Muscle of arm (tissue), 14 donors: ENCODE measurements at places on chromosomes 5 and 9. TPM values are rescaled to one million over a fixed set of nuclear protein-coding genes. Genes with fewer than 3 reads are reported as not detected.
A peak's percentile ranks its signal among the peaks of the same experiment; 100 is the strongest.

DNA sequence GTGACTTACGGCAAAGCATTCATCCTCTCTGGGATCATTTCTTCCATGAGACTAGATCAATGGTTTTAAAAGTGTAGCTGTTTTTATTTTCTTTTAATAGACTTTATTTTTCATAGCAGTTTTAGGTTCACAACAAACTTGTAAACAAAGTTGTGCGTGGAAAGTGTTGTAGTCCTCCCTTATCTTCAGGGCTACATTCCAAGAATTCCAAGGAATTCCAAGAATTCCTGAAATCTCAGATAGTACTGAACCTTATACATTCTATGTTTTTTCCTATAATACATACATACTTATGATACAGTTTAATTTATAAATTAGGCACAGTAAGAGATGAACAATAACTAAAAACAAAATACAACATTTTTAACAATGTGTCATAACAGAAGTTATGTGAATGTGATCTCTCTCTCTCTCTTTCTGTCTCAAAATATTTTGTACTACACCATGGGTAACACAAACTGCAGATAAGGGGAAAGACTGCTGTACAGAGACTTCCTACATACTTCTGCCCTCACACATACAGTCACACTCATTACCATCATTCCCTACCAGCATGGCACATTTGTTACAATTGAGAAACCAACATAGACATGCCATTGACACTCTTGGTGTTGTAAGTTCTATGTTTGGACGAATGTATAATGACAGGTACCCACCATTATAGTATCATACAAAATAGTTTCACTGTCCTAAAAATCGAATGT lies 1933.2 kb upstream of the WWC1 start:
- DNase-seq = no peak

GRCh38 chr9:96398582-96399324 lies 15.2 kb upstream of the SLC35D2 start:
- DNase-seq = no peak

DNA sequence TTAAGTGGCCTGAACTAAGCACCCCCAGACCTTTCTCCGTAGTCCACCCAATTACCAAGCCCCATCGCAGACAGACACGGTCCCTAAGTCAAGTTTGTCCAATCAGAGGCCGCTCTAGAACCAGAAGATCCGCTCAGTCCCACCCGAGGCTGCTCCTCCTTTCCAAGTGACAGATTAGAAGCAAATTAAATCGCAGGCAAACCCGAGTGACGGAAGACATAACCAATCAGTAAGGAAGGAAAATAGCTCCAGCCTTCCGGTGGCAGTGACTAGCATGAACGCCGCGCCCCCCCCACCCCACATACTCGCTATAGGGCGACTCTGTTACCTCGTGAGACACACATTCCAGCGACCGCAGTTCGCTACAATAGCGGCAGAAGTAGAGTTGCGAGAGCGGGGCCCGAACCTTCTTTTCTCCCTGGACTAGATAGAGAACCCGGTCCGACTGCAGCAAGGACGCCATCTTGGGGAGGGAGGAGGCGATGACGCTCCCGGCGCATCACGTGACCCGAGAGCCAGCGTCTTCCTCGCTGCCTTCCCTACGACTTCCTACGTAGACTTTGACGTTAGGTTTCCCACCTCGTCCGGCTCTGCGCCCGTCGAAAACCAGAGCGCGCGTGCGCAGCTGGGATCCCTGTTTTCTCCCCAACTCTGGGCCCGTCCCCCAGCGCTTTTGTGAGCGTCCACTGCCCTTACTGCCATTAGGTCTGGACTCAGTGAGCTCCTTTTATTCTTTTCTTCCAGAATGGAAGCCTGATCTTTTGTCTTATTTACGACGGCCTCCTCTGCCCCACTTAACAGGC lies at the start of gene DCTN4:
Gene DCTN4 (minus strand): TSS at position 487 of the 803 bp plus-strand sequence. CDS start 24 bp downstream, at position 463.
- DNase-seq = peak; percentile 99

DNA sequence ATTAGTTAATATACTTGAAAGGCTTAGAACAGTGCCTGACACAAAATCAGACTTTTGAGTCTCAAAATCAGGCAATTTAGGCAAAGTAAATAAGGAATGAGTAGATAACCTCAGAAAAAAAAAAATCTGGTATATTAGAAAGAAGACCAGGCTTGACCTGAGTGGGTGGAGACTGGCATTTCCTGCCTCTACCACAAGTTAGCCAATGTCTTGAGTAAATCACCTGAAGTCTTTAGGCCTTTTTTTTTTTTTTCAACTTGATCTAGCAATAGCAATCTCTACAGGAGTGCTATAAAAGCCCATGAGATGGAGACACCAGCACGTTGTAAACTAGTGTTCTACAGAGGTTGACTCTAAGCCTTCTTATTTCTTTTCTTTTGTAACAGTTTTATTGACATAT lies 104.2 kb upstream of the RASEF start:
- no peak for DNase-seq

DNA sequence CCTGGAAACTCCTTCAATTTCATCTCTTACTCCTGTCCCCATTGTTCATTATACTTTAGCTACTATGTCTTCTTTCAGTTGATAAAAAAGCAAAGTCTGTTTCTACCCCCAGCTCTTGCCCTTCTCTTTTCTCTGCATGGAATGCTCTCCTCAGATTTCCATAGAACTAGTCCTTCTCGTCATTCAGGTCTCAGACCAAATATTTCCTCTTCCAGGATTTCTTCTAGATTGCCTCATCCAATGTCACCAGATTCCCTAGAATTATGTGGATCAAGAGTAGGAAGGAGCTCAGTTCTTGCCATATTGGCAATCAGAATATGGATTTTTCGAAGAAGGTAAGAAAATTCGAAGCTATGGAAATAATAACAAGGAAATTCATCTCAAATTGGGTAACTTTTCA lies 176.1 kb downstream of the GABRG2 start:
- DNase-seq = no peak

- no peak for DNase-seq
Measured at GRCh38 chr5:65252977-65253376, 228.7 kb downstream of the ADAMTS6 start.

- peak; percentile 61 for DNase-seq
Measured at GRCh38 chr9:115386963-115387770, 269.2 kb upstream of the TNC start.

- no peak for DNase-seq
Measured at GRCh38 chr9:82168585-82168984, 180.0 kb downstream of the SPATA31D1 start.

DNA sequence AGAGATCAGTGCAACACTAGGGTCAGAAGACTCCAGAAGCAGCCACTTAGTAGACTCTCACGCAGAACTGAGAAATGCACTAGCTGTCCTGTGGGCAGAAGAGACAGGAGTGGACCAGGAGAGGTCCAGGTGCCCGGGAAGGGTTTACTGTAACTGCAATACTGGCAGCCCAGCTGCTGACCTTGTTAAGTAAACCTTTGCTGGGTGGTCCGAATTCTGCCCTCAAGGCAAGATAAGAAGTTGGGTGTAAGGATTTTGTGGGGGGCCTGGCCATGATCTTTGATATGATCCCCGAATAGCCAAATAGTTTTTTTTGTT lies 91.3 kb downstream of the PDE6A start:
- DNase-seq = no peak

DNA sequence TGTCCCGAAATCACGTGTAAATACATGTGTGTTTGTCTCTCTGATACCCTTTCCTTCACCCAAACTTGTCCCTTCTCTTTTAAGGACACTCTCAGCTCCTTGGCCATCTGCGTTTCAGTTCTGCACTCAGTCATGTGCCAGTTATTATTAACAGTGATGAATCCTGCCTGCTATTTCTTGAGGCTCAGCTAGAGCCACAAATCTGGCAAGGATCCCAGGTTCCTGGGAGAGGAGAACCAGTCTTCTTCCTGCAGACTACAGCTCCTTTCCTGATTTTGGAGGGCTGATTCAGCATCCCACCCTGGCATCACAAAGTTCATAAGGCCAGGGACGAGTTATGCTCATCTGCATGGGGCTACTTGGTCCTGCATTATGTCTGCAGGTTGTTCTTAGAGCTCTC lies 5.6 kb downstream of the MAMDC2 start:
- DNase-seq = no peak

- no peak for DNase-seq
Measured at GRCh38 chr5:95426227-95426626, 35.1 kb downstream of the FAM81B start.

GRCh38 chr5:173823721-173824567 lies 64.2 kb upstream of the CPEB4 start:
- no peak for DNase-seq

DNA sequence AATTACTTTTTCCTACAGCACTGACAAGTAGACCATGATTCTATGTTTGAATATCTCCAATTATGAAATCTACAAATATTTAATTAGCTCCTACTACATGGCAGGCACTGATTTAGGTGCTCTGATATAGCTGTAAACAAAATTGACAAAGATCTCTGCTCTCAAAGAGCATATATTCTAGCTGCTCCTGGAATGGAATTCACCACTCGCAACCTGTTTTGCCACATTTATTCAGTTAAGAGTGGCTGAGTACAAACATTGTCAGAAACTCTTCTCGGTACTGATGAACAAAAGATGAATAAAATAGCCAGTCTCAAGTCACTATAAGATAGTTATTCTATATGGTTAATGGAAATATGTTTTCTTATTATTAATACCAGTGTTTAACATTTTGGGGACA lies 114.2 kb upstream of the PDE4D start:
- DNase-seq = no peak

DNA sequence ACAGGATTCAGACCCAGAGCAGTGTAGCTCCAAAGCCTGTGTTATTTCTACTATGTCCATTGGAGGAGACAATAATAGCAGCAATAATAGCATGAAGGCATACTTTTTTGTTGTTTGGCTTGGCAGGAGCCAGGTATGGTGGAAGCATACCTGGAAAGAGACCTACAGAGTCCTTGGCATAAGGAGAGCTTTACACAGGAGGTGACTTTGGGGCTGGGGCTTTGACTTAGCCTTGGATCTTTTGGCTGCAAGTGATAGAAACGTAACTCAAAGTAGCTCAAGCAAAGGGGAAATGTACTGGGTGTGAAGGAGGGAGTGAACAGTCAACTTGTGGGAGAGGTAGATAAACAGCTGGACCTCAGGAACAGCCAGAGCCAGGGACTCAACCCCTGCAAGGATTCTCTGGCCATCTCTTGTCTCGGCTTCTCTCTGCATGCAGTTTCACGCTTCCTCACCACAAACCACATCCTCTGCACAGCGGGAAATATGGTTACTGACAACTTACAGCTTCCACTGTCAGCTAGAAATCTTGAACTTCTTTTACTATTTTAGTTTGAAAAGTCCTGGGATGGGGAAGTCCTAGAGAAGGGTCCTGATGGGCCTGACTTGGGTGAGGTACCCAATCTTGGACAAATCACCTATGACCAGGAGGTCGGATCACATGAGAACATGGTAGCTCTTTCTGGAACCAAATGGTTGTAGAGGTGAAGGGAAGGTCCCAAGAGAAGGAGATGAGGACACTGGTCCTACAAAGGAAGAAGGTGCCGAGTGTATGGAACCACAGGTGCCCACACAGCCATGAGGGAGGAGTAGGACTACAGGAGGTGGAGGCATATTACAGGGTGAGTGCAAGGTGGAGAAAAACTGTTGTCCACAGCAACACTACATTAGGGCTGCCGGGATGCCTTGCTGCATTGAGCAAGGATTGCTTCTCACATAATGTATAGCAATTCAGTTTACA lies 47.0 kb upstream of the TGFBR1 start:
- DNase-seq = no peak

- no peak for DNase-seq
Measured at GRCh38 chr5:134003064-134003816, 1.5 kb downstream of the VDAC1 start.

DNA sequence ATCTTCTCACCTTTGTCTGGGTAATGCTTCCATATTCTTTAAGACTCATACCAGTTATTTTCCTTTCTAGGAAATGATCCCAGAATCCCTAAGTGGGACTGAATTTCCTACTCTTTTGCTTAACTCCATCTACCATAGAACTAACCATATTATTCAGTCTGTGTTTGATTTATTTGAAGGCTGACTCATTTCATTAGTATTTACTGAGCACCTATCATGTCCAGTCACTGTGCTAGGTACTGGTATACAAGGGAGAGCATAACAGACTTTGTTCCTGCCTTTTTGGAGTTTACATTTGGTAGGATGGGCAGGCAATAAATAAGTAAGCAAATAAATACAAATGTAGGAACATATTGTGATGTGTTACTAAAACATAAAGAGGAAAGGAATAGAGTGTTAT lies 4.3 kb downstream of the NPR2 start:
- no peak for DNase-seq

- DNase-seq = no peak
Measured at GRCh38 chr9:104853159-104853558, 74.8 kb downstream of the ABCA1 start.

GRCh38 chr9:91803151-91803940 lies 146.7 kb downstream of the ROR2 start:
- no peak for DNase-seq

- DNase-seq = no peak
Measured at GRCh38 chr9:98986866-98987651, 43.4 kb downstream of the COL15A1 start.

- DNase-seq = peak; percentile 29
Measured at GRCh38 chr9:7342229-7342628, 457.3 kb downstream of the DMAC1 start.

DNA sequence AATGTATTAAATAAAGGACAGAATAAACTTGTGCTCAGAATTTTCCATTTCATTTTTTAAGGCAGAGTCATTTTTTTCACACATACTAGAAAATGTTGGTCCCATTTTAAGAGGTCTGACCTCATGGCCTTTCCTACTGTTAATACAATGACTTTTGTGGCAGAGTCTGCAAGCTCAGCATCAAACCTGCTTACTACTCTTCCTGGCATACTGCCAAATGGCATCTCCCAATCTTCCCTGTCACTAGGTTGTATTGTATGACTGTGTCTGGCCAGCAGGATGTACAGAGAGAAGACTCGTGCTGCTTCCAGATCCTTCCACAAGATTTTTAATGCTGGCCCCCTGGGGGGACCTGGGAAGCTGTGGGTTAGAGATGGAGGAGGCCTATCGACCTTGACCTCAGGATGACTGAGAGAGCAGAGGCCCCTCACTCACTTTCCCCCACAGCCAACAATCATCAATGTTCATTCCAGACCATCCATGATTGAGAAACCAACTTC lies 64.7 kb downstream of the BARX1 start:
- DNase-seq = no peak

DNA sequence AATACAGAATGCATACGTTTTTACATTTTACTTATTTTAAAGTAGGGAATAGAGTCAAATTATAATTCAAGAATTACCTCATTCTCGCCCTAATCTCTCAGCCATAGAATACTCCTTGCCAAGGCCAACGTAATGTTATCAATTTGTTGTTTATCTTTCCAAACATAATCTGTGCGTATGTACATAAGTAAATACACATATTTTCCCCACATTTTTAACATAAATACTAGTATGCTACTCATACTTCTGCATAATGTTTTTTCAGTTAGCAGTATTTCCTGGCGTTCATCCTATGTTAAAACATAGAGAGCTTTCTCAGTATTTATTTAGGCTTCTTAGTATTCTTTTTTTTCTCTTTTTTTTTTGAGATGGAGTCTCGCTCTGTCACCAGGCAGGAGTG lies 28.8 kb downstream of the RBM27 start:
- DNase-seq = no peak

Gene TLE1
- polyA plus RNA-seq = 45.2 TPM

Gene PCDHGC4
- 1.1 TPM for polyA plus RNA-seq

Gene SPATA31E1
- not detected for polyA plus RNA-seq

Gene ZNF782
- polyA plus RNA-seq = 4.3 TPM

Gene CCDC180
- polyA plus RNA-seq = 6.1 TPM

Gene PCDHGB7
- 6.5 TPM for polyA plus RNA-seq

Gene WDR38
- polyA plus RNA-seq = 0.24 TPM

Gene TOR2A
- 4.9 TPM for polyA plus RNA-seq

Gene SHOC1
- 0.05 TPM for polyA plus RNA-seq
